ENCODE measurements at places on chromosomes 11 and 22. TPM values are rescaled to one million over a fixed set of nuclear protein-coding genes. Genes with fewer than 3 reads are reported as not detected.

Gene CTSF
- 32.8 TPM for total RNA-seq

Gene PHF21B
- 0.81 TPM for total RNA-seq

Gene OR6T1
- total RNA-seq = not detected

Gene ELFN2
- total RNA-seq = 5.6 TPM

Gene TMPRSS6
- not detected for total RNA-seq

Gene WEE1
- total RNA-seq = 18.2 TPM

Data from A549 treated with AZD2906 at 1 μM for 4 hours (cell line).